ENCODE measurements at places on chromosomes 13 and 19.

- DNase-seq = no peak
Measured at GRCh38 chr19:12015753-12016116, 19.7 kb downstream of the ZNF433 start.

DNA sequence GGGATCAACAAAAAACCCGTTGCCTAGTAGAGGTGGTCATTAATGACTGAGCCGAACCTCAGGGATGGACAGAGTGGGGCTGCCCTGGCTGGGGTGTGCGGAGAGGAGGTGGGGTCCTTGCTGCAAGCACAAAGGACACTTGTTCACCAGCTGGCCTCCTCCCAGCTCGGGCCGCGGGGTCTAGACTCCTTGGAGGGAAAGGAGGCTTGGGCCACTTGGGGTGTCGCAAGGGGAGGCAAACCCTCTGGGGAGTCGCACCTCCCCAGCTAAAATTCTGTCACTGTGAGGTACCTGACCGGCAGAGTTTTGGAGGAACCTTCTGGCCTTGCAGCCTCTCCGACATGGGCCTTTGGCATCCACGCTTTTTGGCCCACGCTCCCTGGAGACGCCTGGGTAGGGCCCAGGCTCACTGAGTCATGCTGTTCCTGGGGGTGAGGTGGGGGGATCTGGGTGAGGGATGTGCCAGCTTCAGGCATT, 8.2 kb downstream of the KLHL26 start:
- no peak for DNase-seq

GRCh38 chr19:19532806-19533701, 4.3 kb downstream of the YJEFN3 start:
- DNase-seq = no peak

DNA sequence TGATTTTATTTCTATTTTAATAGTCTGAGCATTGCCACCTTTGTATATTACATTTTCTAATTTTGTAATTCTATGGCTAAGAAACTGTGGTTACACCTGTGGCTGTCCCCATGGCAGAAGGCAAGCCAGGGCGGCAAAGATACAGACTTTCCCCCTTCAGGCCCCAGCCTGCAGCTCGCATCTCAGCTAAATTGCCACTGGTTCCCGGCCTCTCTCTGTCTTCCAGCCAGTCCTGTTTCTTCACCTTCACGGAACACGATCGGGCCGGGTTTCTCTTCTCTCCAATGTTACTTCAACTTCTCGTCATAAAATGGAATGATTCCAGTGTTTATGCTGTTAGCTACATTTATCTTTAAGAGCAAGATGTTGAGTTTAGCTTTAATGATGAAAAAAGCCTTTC, 124.5 kb upstream of the ZNF507 start:
- no peak for DNase-seq

DNA sequence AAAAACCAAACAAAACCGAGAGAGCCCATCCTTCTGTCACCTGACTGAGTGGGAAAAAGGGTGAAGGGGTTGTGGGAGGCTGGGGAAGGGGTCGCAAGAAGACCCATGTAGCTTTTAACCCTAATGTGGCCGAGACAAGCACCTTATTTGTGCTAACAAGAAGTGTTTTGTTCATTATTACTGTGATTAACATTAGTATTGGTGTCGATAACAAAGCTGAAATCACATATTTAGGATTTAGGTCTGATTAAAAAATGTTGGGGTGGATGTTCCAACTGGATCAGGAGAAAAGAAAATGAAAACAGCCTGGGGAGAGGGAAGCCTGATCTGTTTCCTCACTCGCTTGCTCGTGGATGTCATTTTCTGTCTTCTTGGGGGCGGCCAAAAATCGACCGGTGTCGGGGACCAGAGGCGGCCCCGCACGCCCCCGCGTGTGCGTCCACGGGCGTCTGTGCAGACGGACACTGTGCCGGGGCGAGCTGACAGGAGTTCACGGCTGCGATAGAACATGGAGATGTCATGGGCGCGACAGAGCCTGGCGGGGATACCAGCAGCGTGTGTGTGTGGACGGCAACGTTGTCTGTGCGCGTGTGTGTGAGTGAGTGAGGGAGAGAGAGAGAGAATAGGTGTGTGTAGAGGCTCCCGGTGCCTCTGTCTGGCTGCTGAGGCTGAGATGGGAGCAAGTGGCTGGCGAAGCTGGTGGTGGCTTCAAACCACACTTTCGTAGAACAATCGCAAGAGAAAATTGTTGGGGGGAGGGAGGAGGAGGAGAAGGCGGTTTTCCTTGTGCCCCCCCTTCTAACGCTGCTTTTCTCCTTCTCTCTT, 29.1 kb downstream of the NFIX start:
- peak; percentile 30 for DNase-seq

DNA sequence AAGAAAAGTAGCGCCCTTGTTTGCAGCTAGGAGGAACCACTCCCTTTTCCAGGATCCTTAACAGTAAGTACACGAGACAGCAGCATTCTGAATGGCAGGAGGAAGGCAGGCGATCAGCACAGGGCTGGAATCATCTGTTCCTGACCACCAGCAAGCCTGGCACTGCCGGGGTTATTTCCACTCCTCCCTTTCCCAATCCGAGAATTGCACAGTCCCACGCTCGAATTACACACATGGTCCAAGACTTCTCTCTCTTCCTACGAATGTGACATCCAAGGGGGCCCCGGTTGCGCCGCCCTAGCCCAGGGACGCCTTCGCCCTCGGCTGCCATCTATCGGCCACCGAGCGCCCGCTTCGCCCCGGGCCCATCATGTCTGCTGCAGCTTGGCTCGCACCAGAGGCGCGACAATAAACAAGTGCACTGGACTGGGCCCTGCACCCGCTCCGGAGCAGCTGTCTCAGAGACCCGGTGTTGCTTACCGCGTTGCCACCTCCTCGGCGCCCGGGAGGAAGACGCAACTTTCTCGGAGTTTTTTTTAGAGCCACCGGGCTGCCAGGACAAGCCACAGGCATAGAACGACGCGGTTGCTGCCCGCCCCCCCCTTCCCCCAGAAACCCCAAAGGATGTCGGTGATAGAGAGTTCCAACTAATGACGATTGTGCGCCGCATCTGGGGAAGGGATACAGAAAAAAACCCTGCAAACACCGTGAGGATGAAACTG, at the start of gene SLITRK5:
Gene SLITRK5 (plus strand): TSS at position 341 of the 722 bp plus-strand sequence. CDS start 4,018 bp downstream, outside the sequence.
- DNase-seq = peak; percentile 87

DNA sequence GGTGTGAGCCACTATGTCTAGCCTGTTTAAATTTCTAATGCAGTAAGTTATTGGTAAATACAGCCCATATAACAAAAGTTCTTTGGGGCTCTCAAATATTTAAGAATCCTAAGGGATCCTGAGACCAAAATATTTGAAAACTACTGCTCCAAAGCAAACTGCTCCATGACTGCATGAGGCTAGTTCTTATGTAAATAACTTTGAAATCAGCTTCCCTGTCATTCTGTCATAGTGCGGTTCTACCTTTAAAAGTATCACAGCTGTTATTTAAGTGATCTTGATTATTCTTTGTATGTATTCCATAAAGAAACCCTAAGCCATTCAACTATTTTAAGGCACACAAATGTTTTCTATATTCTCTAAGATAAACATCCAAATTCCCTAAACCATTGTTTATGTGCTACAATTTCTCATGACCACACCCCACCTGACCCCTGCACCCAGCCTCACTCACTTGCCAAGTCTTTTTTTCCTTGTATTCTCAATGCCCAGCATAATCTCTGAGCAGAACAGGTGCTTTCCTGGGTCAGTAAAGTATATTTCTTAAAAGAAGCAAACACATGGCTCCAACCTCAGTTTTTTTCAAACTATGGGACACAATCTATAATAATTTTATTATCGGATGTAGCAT, 146.6 kb downstream of the RNF17 start:
- DNase-seq = no peak

GRCh38 chr13:85191996-85192718, 607.1 kb downstream of the SLITRK6 start:
- no peak for DNase-seq

DNA sequence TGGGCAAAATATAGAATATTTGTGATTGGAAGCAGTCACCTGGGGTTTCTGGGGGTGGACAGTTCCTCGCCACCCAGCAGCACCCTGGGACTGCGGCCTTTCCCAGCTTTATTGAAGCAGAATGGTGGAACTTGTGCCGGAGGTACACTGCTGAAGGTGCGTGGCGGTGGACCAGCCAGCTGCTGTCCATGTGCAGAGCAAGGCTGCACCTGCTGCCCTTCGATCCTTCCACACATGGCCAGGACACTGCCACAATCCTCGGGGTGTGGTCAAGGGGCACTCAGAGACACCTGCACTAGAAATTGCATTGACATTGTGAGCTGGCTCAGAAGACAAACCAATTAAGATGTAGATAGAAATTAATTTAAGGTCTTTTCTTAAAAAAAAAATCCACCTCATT, 11.4 kb upstream of the GPI start:
- DNase-seq = no peak

GRCh38 chr13:77114271-77114670, 87.3 kb upstream of the FBXL3 start:
- DNase-seq = no peak

DNA sequence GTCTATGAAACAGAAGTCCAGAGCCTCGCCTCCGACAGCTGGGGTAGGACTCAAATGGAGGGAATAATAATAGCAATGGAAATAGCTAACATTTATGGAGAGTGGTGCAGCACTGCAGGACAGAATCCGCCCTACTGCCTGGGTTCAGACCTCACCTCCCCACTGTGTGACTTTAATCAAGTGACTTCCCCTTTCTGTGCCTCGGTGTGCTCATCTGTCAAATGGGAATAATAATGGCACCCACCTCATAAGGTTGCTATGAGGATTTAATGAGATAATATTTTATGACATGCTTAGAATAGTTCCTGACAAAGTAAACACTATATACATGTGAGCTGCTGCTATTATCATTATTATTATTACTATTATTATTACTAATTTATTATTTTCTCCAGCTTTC, 3.2 kb downstream of the LRFN1 start:
- no peak for DNase-seq

DNA sequence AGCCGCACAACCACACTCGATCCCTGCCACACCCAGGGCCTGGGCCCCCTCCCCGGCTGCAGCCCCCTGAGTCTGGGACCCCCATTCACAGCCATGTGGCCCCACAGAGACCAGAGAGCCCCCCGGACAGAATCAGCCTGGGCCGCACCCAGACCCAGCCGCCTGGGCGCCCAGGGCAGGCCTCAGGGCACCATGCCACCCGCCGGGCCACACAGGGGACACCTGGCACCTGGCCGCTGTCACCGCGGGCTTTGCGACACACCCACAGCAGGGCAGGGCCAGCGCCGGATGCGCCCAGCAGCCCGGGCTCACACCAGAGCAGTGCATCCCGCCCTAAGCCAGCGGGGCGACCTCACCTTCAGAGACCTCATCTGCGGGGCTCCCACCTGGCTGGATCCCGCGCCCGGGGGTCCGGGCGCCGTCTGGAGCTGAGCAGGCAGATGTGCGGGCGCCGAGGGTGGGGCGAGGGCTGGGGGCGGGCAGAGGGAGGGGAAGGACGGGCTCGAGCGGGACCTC, 443 bp downstream of the TBXA2R start:
- no peak for DNase-seq

- DNase-seq = peak; percentile 89
Measured at GRCh38 chr19:18233224-18233825, 7.1 kb upstream of the PDE4C start.

GRCh38 chr19:1154731-1155351, 19.2 kb downstream of the SBNO2 start:
- no peak for DNase-seq

Data from ELF-1 (cell line).